ENCODE measurements at places on chromosomes 16 and 17.

DNA sequence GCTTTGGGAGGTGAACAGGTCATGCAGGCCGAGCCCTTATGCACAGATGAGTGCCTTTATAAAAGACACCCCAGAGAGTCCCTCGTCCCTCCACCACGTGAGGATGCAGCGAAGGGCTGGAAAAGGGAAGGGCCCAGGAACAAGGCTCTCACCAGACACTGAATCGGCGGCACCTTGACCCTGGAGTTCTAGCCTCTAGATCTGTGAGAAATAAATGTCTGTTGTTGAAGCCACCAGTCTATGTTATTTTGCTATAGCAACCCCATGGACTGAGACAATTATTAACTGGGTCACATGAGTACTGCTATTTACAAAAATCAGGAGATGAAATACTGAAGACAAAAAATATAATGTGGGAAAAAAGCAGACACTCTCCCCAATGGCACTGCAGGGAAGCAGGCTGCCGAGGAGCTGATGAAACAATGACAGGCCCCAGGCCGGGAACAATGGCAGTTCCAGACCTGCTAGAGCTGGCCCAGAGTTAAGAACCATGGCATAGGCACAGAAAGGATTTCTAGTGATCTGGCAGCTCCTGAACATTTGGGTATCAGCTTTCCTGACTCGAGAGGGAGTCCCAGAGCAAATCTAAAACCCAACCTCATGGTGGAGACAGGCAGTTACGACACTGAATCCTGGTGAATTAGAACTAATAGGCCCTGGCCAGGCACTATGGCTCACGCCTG lies 17.8 kb upstream of the GGA2 start:
- DNase-seq: no peak

DNA sequence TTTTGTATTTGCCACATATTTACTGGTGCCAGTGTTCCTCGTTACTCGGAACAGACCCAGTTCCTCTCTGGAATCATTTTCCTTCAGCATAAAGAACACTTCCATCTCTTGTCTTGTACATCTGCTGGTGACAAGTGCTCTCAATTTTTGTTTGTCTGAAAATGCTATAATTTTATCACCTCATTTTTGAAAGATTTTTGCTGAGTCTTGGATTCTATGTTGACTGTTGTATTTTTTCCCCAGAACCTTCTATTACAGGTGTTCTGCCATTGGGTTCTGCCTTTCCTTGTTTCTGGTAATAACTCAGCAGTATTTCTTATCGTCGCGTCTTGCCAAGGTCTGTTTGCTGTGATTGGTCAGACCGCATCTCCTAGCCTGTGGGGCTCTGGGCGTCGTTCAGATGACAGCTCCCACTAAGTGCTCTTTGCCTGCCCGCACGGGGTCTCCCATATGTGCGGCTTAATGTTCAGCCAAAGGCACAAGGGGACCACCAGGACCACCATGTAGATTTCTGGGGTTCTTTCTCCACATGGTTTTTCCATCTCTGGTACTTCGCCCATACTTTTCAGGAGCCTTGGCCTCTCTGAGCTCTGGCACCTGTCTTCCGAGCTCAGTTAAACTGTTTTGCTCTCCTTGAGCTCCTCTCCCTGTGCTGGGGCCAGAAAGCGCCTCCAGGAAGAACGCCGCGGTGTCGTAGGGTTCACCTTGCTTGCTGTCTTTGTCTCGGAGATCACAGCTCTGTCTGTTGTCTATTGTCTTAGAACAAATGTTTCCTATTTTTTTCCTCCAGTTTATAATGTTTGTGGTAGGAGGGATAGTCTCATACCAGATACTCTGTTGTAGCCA lies 80.0 kb downstream of the METRNL start:
- no peak for DNase-seq

GRCh38 chr16:64356267-64356666 lies 765.6 kb downstream of the CDH11 start:
- peak; percentile 98 for DNase-seq

DNA sequence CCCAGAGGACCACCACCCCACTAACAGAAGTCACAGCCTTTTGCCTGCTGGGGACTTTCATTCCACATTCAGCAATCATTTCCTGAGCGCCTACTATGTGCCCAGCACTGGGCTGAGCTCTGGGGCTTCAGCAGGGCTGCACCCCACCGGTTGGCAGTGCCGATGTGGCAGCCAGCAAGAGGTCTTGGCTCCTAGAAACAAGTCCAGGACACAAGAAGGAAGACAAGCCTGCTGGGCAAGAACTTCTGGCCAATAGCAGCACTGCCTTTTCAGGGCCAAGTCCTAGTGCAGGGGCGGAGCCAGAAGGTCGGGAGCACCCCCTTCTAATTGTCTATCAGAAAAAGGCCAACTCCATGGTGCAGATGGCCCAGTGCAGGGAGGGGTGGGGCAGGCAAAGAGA lies 13.0 kb upstream of the HOXB9 start:
- DNase-seq: no peak

GRCh38 chr17:42989141-42989540 lies 8.8 kb downstream of the RUNDC1 start:
- no peak for DNase-seq

- no peak for DNase-seq
These were observed 266.9 kb downstream of the TOX3 start for GRCh38 chr16:52280086-52280485.

GRCh38 chr17:27380551-27380950 lies 75.7 kb upstream of the KSR1 start:
- DNase-seq: no peak
